ENCODE measurements at places on chromosomes 4 and X.

DNA sequence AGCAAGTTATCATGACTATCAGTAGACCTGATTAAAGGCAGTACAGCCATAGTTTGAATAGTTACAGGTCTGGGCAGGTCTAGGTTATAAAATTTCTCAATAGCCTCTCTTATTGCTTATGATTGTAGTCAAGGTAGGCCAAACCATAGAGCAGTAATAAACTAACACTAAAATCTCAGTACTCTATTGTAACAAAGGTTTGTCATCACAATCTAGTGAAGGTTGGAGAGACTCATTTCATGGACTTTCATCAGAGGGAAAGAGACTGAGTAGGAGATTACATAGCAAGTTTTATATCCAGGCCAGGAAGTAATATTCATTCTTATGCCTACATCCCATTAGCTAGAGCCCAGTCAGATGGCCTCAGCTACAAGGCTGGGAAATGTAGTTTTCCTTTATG lies 141.0 kb downstream of the ASB9 start:
- no peak overlapping the region for H3K4me3 ChIP-seq
- no peaks in the 10 kb centered on the region for H3K36me3 ChIP-seq
- no peak overlapping the region for H3K27ac ChIP-seq
- no peaks in the 10 kb centered on the region for H3K4me1 ChIP-seq

DNA sequence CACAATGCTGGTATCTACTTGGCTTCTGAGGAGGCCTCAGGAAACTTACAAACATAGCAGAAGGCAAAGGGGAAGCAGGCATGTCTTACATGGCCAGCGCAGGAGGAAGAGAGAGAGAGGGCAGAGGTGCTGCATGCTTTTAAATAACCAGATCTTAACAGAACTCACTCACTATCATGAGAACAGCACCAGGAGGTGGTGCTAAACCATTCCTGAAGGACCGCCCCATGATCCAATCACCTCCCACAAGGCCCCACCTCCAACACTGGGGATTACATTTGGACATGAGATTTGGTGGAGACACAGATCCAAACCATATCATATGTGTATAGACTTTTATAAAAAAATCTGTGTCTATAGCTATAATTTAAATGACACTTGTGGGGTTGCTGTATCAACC lies 48.6 kb upstream of the ERVMER34-1 start:
- no peaks in the 10 kb centered on the region for H3K36me3 ChIP-seq
- H3K4me3 ChIP-seq, result no peak overlapping the region
- no peak overlapping the region for H3K27ac ChIP-seq

- peaks cover 5% of the 10 kb centered on the region for H3K27me3 ChIP-seq
- H3K27ac ChIP-seq, result no peak overlapping the region
- DNase-seq, result no peak
- H3K4me1 ChIP-seq, result no peaks in the 10 kb centered on the region
- H3K4me3 ChIP-seq, result no peak overlapping the region
These were observed 127.9 kb downstream of the SLC39A8 start for GRCh38 chr4:102217345-102217744.

- H3K27me3 ChIP-seq, result no peaks in the 10 kb centered on the region
- peaks cover 35% of the 10 kb centered on the region for H3K4me1 ChIP-seq
- H3K36me3 ChIP-seq, result no peaks in the 10 kb centered on the region
- peak overlapping the region; percentile 94 for H3K27ac ChIP-seq
- H3K4me3 ChIP-seq, result peak overlapping the region; percentile 35
These were observed 8.9 kb downstream of the CLCN4 start for GRCh38 chrX:10165580-10166247.

DNA sequence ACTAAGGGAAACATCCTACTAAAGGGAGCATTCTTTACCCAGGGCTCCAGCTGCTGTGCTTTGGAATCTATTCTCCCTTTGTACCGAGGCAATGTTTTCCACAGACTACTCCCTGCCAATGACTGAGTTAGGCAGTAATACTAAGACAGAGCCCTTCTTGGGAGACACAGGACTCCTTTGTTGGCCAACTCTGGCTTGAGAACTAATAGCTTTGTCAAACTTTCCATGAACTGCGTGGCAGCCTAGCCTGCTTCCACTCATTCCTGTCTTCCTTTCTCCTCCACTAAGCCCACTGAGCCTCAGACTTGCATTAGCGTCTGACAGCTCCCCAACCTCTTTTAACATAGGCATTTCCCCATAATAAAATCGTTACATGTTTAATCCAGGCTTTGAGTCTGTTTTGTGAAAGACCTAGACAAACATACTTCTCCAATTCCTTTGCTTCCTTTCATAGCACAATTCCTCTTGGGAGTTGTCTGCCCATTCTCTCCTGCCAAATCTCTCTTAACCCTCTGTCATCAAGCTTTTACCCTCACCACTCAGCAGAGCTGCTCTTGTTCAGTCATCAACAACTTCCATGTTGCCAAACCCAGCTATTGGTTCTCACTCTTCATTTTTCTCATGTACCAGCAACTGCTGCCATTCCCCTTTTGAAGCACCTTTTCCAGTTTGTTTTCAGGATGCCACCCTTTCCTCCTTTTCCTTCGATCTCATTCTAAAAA lies 300.3 kb upstream of the IGFBP7 start:
- no peak overlapping the region for H3K27ac ChIP-seq
- no peak for DNase-seq
- H3K36me3 ChIP-seq, result no peaks in the 10 kb centered on the region

GRCh38 chr4:139050446-139050845 lies 34.9 kb downstream of the NOCT start:
- no peak overlapping the region for H3K27ac ChIP-seq
- H3K36me3 ChIP-seq, result peaks cover 10% of the 10 kb centered on the region
- H3K27me3 ChIP-seq, result no peaks in the 10 kb centered on the region
- no peak for DNase-seq
- H3K4me1 ChIP-seq, result peaks cover 8% of the 10 kb centered on the region

DNA sequence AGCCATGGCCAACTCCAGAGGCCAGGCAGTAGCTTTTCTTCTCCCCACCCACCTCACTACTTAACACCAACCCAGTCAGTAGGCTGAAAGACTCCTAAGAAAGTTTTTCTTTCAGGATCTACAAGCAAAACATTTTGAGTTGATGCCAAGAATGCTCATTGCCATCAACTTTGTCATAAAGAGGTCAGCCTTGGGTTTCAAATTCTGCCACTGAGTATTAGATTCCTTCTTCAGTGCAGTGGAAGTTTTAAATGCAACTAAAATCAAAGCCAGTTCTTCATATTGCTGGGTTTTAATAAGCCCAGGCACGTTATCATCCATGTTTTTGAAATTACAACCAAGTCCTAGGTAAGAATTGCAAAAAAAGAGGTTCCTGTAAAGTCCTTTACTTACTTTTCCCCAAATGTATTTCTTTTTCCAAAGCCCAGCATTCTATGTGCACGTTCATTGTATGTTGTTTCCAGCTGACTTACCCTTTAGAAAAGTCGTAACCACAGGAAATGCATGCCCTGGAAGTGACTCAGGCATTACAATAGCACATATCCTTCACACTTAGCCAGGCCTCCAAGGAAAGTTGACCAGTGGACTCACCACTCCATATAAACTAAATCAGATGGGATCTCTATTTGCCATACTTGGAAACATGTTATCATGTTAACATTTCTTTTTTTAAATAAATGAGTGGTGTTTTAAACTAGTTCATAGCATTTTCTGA lies 229.9 kb downstream of the SOX3 start:
- no peaks in the 10 kb centered on the region for H3K4me1 ChIP-seq
- no peak overlapping the region for H3K27ac ChIP-seq
- DNase-seq, result no peak
- no peaks in the 10 kb centered on the region for H3K27me3 ChIP-seq
- H3K4me3 ChIP-seq, result no peak overlapping the region

- H3K27ac ChIP-seq, result no peak overlapping the region
- H3K4me3 ChIP-seq, result no peak overlapping the region
- no peaks in the 10 kb centered on the region for H3K36me3 ChIP-seq
- peaks cover 36% of the 10 kb centered on the region for H3K4me1 ChIP-seq
These were observed 63.4 kb downstream of the NBDY start for GRCh38 chrX:56792270-56793111.

GRCh38 chrX:149495573-149496071 lies 9.5 kb downstream of the IDS start:
- H3K27me3 ChIP-seq, result no peaks in the 10 kb centered on the region
- H3K4me3 ChIP-seq, result no peak overlapping the region
- peaks cover 12% of the 10 kb centered on the region for H3K36me3 ChIP-seq
